ENCODE measurements at places on chromosomes 11 and 22.

GRCh38 chr11:24949406-24949805, 452.6 kb downstream of the LUZP2 start:
- DNase-seq = no peak

DNA sequence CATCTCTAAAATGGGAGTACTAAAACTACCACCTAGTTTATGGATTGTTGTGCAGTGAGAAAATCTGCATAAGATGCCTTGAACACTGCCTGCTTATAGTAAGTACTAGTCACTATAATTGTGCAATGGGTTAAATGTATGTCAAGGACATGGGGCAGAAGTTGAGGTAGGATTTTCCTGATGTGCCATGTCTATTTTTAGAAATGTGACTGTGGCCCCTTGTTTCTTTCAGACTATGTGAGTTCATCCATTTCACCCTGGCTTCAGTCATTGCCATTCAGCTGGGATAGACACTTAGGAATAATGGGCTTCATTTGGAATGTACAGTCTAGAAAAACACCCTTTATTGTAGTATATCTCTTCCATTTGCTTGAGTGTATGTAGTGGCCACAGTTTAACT, 51.4 kb downstream of the BDNF start:
- DNase-seq = no peak

GRCh38 chr11:109697140-109697843, 275.3 kb downstream of the C11orf87 start:
- no peak for DNase-seq

DNA sequence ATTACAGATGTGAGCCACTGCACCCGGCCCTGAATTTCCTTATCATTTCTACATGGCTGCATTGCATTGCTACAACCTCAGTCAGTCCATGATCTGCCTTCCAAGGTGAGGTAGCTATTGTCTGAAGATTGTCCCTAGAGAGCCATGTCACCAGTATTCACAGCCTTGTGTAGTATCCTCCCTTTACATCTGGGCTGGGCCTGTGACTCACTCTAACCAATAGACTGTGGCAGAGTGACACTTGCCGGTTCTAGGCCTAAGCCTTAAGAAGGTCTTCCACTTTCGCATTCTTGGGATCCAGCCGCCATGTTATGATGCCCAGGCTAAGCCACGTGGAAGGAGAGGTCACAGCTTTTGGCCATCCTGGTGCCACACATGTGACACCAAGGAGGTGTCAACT, 10.1 kb upstream of the PLEKHB1 start:
- DNase-seq = no peak

- no peak for DNase-seq
These were observed 71.5 kb upstream of the RAB38 start for GRCh38 chr11:88246696-88247095.

- DNase-seq = no peak
These were observed 71.6 kb downstream of the CCDC34 start for GRCh38 chr11:27291302-27291889.

DNA sequence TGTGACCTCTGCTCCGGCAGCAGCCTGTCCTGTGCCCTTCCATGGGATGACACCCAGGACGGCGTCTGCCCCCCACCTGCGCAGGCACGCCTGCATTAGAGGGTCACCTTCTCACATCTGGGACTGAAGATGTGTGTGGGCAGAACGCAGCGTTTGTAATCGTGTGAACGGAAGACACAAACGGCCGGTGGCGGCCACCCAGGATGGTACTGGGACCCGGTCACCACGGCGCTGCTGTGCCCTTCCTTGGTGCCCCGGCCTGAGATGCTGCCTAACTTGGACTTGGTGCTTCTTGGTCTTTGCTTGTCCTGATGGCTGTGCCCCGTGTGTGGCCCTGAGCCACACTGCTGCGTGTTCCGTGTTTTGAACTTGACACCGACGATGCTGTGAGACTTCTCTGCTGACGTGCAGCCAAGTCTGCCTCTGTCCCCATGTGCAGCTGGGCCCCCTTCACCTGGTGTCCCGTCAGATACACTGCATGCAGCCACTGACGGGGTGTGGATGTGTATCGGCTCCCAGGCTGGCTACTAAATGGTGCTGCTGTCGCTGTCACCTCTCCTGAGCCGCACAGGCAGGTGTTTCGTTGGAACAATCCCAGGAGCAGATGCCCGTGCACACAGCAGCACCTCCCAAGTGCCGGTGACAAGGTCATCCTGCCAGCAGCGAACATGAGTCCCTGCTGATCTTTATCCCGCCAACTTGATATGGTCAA, 21.4 kb downstream of the YPEL1 start:
- DNase-seq = no peak

DNA sequence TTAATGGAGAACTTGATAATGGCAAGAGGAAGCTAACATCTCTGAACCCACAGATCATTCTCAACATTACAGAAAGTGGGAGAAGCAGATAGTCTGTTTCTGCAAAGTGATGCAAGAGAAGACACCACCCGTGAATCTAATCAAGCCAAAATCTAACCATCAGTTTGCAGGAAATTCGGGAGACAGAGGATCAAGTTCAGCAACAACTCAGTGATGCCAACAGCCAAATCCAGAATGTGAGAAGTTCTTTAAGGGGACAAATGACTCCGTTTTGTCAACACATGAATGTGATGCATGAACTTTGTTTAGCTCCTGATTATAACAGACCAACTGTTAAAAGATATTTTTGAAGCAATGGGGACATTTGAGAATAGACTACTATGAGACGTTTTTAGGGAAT, 95.2 kb upstream of the LDLRAD3 start:
- no peak for DNase-seq

GRCh38 chr22:48185071-48186055, 1422.9 kb downstream of the TBC1D22A start:
- peak; percentile 57 for DNase-seq

- no peak for DNase-seq
These were observed 7.2 kb upstream of the ELMOD1 start for GRCh38 chr11:107583629-107584195.

DNA sequence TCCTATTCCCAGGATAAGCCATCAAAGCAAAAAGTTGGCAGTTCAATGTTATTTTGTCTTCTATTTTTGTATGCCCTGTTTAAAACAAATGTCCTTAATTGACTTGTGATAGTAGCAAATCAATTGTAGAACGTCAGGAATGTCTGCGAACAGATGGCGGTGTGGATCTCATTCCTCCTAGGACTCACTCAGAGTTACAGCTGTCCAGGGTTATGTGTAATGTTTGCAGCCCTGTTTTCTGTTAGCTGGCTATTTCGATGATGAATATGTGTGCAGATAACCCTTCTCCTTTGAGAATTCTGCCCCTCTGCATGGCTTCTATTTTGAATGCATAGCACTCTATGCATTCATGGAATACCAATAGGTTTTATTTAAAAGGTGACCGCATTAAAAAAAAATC, 1248.0 kb upstream of the CNTN5 start:
- DNase-seq = no peak

DNA sequence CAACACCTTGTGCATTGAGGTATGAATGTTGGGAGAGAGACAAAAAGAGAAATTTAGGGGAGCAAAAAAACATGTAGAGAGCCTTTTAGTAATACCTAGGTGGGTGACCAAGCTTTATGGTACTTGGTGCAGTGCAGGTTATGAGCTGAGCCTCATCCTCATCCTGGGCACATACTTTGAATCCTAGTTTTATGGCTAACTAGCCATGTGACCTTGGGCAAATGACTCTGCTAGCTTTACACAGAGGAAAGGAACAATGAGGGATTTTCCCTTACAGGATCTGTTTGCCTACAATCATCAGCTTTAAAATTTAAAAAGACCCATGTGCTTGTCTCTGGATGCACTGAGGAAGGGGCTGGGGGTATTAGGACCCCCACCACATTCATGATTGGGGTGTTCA, 187.8 kb upstream of the ISX start:
- DNase-seq = no peak

- DNase-seq = no peak
These were observed 64.4 kb upstream of the MYO18B start for GRCh38 chr22:25677631-25678030.

GRCh38 chr22:27329966-27330645, 471.4 kb downstream of the MN1 start:
- no peak for DNase-seq

DNA sequence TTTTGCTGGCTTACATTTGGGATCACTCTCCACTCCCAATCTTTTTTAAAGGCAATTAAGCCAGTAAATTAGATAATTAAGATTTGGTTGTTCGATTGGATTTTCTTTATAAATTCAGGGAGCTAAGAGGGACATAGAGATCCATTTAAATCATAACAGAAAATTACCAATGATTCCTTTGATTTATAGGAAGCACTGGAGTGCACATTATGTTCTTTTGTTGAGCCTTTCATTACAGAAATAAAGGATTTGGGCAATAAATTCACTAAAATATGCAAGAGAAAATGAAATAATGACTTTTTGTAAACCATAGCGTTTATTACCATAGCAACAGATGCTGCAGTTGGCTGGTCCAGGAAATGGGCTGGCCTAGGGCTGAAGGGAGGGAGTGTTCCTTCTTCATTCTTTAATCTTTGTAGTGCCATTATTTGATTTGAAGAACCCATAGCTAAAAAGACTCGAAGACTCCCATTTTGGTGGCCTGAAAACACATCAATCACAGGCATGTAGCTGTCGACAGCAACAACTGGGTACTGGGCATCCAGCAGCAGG, 73.0 kb downstream of the C2CD3 start:
- DNase-seq = no peak

- DNase-seq = no peak
These were observed 87.8 kb upstream of the CRYBB3 start for GRCh38 chr22:25111579-25112517.

GRCh38 chr11:93403930-93404329, 73.4 kb downstream of the DEUP1 start:
- no peak for DNase-seq

DNA sequence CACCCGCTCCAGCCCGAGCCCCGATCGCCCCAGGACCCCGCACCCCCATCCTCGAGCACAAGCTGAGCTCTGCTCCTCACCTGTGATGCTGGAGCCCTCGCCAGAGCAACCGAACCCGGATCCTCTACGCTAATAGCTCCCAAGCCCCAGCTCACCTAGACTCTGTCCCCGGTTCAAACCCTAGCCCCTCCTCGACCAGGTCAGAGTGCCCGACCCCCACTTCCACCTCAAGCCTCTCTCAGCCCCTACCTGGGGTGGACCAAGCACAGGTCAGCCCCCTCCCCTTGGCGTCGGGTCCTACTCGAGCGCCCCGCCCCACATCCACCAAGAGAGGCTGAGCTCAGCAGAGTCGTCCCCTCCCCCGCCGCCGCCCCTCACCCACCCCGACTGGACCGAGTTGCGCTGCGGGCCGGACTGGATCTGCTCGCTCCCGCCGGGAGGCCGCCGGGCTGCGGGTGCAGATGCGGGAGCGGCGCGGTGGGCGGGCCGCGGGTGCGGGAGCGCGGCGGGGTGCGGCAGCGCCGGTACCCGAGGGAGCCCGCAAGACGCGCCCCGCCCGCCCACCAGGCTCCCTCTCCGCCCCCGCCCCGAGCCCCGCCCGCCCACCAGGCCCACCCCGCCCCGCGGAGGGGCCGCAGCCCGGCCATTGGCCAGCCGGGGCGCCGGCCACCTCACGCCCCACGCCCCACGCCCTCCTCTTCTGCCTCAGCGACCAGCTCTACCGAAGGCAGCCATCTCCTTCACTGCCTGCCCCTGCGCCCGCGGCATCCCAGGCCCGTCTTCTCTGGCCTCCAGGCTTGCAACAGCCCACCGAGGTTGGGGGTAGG, 577 bp upstream of the DKK3 start:
- no peak for DNase-seq

DNA sequence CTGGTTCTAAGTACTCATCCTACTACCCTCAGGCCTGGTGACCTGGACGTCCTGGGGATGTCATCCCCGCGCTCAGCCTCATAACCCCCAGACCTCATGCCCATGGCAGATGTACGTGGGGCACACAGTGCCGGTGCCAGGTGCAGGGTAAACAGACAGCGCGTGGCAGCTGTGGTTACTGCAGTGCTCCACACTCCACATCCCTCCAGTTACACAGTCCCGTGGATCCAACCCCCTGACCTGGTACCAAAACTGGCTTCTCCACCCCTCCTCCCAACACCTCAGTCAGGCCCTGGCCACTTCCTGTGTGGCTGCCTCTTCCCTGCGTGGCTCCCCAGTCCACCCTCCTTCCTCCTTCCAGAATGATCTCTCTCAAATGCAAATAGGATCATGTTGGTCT, 95.2 kb downstream of the DSCAML1 start:
- no peak for DNase-seq

DNA sequence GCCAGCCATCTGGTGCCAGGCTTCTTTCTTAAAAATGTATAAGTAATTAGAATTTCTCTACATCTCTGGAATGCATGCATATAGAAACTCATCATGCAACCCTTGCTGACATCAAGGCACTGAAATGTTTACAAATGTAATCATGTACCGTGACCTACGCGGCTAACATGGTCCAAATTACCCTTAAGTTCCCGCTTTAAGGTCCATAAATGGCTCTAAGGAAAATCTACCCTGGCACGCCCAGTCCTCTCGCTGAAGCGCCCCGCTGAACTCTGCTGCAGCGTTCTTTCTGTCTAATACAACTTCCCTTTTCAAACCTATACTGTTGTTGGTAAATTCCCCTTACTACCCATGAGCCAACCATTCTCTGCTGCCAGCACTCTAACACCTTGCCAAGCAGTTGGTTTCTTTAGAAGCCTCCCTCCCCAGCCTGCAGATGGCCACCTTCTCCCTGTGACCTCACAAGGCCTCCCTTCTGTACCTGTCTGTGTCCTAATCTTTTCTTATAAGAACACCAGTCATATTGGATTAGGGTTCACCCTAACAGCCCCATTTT, 13.5 kb upstream of the HMOX1 start:
- DNase-seq = peak; percentile 68

DNA sequence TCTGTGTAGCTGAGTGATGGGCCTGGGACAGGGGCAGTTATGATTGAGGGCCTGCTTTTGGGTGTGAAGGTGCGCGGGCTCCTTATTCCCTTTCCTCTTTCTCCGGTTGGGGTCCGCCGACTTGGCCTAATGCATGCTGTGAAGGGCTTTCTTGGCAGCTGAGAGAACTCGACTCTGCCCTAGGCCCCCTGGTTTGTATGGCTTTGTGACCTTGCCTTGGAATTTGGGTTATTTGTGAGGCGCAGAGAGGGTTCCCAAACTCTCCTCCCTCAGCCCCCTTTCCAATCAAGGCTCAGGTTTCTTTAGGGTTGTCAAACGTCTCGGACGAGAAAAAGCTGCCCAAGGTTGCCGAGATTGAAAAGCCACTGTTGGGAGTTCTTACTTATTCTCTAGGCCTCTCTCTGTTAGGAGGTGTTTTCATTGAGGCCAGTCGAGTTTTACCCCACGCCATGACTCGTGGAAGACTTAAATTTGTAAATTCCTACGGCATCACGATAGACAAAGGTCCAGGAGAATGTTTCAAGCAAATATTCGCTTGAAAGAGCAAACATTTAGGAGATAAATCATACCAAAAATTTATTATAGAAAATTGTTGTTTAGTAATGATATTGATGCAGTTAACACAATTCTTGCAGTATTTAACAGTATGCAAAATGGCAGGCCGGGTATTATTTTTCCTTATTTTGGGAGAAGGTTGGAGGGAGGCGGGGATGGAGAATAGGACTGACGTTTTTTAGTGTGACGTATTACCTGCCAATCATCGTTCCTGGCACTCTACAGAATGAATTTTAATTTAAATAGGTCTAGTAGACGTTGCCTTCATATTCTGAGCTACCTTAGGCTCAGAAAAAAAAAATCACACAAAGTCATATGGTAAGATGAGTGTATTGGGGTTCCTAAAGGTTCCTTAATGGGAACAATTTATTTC, 689 bp downstream of the PDHX start:
- no peak for DNase-seq

All from hematopoietic multipotent progenitor cell (in vitro differentiated cells).